ENCODE measurements at places on chromosomes 3 and 15. TPM values are rescaled to one million over a fixed set of nuclear protein-coding genes. Genes with fewer than 3 reads are reported as not detected.

DNA sequence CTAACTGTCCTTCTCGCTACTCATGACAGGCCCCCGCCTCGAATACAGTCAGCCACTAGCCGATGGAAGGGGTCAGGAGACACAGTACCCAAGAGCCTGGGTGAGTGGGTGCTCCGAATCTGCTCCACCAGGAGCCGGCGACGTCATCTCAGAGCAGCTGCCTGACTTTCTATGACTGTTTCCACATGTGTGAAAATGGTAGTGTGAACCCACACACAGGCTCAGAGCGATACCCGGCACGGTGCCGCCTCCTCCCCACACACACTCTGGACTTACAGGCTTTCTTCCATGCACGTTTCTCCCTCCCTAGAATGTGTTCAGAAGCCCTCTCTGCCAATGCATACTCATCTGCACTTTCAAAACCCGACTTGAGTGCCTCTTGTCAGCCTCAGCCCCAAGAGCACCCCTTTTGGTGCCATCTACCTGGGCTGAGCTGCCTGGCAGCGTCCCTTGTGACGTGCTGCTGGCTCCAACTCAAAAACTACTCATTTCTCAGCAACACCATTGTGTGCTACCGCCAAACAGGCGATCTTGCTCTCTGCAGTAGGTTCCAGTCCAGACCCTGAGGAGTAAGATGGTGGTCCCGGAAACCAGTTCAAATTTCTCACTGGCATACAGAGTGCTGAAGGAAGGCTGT, 29.7 kb downstream of the VGLL4 start:
- no peaks in the 10 kb centered on the region for H3K4me1 ChIP-seq
- H3K27me3 ChIP-seq, result no peaks in the 10 kb centered on the region
- H3K4me3 ChIP-seq, result no peak overlapping the region
- DNase-seq, result no peak
- H3K36me3 ChIP-seq, result no peaks in the 10 kb centered on the region
- no peak overlapping the region for H3K27ac ChIP-seq

GRCh38 chr15:69466733-69467132, 14.1 kb downstream of the RPLP1 start:
- no peak overlapping the region for H3K4me3 ChIP-seq
- no peaks in the 10 kb centered on the region for H3K27me3 ChIP-seq
- H3K27ac ChIP-seq, result no peak overlapping the region
- H3K4me1 ChIP-seq, result peaks cover 17% of the 10 kb centered on the region

DNA sequence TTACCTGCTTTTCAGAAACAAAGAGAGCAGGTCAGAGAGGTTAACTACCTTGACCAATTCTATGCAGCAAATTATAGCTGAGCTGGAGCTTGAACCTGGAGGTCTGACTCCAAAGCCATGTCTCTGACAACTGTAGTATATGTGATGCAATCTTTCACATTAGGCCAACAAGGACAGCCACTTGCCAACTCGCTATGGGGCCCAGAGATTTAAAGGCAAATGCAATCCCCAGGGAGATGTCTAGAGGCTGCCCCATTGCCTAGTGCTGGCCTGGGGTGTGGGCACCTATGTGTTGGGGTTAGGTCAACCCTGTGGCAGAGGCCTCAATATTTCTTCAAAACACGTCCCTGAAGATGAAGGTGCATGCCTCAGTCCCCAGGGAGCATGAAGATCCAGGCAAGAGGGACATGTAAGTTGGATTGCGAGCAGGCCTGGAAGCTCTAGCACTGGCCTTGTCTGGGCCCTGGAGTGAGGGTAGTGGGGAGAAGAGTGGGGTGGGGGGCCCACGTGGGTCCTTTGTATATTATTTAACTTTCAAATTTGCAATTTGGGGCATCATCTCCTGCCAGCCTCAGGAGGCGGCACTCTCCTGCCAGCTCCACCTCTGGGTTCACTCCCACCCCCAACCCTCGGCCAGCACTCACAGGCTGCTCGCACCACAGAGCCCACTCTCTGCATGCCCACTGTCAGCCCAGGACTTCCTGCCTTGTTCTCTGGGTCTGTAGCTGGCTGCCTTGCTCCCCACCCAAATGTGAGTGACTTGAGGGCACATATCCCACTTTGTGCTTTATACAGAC, 64.3 kb downstream of the SLC12A8 start:
- H3K27me3 ChIP-seq, result no peaks in the 10 kb centered on the region
- H3K36me3 ChIP-seq, result no peaks in the 10 kb centered on the region
- no peak for DNase-seq
- H3K4me3 ChIP-seq, result no peak overlapping the region
- H3K27ac ChIP-seq, result no peak overlapping the region

GP5 gene
- 0.17 TPM for total RNA-seq

EFCC1 gene
- total RNA-seq, result 1.0 TPM

SLC12A8 gene
- 2.7 TPM for total RNA-seq
